ENCODE measurements at places on chromosomes 13 and 19.

DNA sequence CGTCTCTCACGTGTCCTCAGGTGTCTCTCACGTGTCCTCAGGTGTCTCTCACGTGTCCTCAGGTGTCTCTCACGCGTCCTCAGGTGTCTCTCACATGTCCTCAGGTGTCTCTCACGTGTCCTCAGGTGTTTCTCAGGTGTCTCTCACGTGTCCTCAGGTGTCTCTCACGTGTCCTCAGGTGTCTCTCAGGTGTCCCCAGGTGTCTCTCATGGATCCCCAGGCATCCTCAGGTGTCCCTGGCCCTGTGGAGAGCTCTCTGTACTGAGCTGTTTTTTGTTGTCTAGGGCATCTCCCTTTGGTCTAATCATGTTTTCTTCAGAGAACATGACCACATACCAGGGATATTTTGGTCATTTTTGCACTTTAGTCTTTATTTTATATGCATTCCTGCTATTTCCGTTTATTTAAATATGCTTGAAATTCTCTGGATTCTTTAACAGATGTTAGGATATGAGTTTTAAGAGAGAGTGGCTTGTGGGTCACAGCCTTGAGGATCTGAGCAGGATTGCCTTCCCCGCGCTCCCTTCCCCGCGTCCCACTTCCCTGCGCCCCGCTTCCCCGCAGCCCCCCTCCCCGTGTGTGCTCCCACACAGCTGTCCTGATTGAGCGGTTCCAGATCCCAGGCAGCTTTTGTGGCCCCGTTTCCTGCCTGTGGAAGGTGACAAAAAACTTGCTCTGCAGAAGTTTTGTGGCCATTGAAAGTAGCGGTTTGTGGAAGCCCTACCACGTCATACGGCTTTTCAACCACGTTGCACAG, 31.9 kb downstream of the ATP4B start:
- peak; percentile 75 for DNase-seq

DNA sequence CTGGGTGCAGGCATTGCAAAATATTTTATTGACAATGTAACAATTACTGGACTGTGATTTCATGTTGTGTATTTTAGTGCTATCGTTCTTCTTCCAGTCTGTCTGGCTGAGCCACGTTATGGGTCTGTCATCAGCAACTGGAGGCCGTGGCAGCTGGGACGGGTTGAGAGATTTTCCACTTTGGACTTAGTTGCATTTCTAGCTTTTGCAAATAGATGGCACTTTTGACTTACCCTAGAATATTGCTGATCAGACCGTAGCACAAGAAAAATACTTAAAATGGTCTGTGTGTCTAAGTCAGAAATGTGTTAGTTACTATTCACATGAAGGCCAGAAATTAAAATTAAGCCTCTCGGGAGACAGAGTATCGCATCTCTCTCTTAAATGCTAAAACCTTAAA, 211.1 kb downstream of the TEX29 start:
- peak; percentile 20 for DNase-seq

DNA sequence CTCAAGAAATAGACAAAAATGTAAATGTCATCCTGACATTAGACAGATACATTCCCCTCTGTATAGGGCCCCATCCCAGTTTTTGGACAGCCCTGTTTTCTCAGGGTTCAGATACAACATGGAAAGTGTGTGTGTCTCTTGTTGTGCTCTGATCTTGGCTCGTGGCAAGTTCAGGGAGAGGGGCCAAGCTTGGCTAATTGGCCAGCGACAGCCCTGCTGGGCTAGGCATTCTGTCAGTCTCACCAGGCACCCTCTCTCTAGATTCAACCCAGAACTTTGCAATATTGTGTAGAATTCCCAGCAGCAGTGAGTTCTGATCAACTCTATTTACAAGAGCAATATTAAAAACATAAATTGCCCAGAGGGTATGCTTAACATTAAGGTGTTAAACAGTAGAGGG, 30.1 kb downstream of the MTUS2 start:
- no peak for DNase-seq

- DNase-seq = no peak
Observed at GRCh38 chr13:109910194-109910593, 123.8 kb upstream of the IRS2 start.

DNA sequence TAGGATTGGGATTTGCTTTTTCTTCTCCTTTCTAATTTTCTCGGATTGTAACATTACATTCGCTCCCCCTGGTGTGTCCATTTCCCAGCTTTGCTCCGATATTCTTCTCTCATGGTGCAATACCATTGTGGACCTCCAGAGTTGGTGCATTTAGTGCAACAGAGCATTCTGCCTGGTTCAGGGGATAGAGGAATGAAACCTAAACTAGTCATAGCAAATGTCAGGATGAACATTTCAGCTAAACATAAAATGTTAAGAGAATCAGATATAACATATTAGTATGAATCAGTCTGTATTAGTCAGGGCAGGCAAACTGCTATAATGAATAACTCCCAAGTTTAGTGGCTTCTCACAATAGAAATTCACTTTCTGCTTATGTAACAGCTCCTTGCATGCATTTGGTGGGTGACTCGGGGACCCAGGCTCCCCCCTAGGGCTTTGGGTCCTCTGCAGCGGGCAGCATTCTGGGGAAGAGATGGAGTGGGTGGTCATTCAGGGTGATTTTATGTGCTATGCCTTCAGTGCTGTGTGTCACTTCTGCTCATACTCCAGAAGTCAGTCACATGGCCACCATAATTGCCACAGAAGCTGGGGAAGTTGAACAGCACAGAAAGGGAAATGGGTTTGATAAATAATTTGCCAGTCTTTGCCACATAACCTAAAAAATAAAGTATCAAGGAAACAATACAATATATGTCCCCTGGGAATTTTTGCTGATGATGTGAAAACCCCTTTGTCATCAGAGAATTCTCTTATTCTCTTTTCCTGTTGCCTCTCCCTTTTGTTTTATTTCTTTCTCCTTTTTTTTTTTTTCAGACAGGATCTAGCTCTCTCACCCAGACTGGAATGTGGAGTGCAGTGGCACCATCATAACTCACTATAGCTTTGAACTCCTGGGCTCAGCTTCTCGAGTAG, 111.0 kb downstream of the HSPH1 start:
- peak; percentile 41 for DNase-seq

DNA sequence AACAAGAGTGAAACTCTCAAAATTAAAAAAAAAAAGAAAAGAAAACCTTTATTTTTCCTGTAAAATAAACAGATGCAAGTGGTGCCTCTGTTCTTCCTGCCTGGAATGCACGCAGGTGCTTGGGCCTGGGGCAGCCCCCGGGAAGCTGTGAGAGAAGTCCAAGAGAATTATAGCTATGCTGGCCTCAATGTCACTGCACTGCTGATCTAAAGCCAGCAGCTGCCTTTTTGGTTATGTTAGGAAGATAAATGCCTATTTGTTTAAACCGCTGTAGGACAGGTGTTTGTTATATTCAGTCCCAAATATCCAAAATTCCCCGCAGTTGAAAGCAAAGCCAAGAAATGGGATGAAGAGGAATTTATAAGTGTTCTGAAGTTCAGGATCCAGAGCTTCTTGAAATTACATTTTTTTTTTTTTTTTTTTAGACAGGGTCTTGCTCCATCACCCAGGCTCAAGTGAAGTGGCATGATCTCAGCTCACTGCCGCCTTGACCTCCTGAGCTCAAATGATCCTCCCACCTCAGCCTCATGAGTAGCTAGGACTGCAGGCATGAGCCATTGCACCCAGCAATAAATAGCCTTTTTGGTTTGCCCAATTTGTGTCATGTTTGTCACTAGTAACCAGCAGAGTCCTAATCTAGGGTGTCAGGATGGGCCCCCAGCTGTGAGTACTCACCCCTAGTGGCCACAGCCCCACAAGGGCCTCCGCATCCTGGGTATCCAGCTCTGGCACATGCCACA, 2.2 kb downstream of the RINL start:
- DNase-seq = no peak

DNA sequence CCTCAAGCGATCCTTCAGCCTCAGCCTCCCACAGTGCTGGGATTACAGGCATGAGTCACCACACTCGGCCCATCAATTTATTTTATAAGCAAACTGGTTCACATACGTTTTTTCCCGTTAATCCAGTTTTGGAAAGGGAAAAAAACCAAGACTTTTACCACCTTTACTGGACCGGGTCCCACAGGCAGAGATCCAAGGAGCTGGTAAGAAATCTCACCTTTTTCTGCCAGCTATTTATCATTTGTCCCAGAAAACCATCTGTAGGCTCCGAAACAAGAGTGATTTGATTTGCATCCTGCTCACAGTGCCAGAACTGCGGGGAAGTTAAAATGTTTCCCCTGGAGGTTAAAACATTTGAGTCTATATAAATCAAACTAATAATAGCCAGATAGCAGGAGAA, 6.3 kb upstream of the FUT2 start:
- no peak for DNase-seq

DNA sequence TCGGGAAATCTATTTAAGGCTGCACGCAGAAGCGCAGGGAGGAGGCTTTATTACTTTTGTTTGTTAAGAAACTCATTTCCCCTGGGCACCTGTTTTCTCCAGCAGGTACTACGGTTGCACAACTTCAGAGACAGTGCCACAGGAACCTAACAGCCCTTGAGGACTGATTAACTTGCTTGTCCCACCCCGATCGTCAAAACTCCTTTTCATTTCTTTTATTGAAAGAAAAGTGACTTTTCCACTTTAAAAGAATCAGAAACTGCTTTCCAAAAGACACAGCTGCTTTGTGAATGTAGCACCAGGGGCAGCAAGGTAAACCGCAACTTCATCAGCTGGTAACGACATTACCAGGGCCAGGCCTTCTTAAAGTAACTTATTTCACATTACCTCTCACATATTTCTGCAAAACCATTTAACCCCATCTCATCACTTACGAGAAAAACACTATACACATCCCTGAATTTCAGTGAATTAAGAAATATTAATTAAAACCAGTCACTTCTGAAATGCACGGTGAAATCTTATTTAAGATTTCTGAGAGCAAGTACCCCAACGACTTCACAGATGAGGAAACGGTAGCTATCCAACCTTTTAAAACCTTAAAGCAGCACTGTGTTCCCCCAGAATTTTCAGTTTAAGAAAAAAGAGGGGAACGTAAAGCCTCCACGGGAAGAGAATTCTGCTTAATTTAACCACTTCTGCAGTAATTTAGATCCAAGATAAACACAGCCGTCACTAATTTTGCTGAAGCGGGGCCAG, 1.4 kb downstream of the ANKRD10 start:
- peak; percentile 36 for DNase-seq

- DNase-seq = peak; percentile 52
Observed at GRCh38 chr13:40191186-40191980, 475.1 kb downstream of the FOXO1 start.

All from choroid plexus epithelial cell (primary cell).